Fibroblast of skin of back (primary cell): ENCODE measurements at places on chromosomes 7 and 10.

DNA sequence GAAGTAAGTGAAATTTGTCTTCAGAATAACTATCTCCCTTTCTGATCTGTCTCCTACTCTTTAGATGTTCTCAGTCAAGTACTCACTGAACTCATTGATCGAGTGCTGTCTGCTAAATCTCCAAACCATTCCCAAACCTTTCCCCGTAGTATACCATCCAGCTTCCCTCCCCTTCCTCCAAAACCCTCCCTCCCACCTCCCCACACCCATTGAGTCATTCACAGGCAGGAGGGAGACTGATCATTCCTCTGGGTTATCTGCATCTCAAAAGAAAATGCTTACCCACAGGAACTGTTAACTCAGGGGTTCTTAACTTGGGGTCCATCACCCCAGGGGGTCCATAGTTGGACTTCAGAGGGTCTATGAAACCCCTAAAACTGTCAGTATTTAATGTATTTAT is 37.4 kb downstream of the GOT1 start:
- peak; percentile 32 for DNase-seq

GRCh38 chr7:98034081-98035035 is 44.4 kb upstream of the OCM2 start:
- no peak for DNase-seq

GRCh38 chr7:1555813-1556543 is at the start of gene TMEM184A:
TMEM184A (minus strand) TSS chr7:1556205; CDS start chr7:1555484, 721 bp downstream.
- no peak for DNase-seq

DNA sequence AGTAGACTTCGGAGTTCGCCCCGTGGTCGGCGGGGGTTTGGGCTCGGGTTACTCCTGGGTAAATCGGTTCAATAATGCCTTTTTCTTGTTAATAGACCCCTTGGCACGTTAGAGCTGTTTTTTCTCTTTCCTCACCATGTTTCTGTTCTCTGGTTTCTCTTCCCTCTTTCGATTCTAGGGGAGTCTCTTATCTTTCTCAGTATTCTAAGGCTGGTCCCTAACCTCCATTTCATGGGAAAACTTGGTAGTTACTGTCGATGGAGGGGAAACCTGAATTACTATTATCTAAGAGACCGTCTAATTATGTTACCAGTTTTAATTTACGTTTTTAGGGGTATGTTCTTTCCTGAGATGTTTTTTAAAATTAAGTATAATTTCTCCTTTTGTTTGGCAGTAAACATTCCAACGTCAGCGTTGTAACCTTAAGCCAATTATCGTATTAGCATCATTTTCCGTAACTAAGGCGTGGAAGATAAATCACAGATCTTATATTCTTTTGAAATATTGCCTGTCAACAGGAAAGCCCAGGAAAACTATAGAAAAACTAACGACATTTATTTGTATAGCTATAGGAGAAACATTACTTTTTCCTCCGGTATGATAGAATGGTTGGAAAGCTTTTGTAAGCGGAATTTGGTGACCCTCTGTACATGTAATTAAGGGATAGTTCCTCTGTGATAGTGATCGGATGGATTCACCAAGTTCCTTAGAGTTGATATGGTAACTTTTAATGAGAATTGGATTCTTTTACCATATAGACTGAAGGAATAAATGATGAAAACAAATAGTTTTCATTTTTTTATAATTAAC is 847 bp downstream of the BTAF1 start:
- DNase-seq = no peak

DNA sequence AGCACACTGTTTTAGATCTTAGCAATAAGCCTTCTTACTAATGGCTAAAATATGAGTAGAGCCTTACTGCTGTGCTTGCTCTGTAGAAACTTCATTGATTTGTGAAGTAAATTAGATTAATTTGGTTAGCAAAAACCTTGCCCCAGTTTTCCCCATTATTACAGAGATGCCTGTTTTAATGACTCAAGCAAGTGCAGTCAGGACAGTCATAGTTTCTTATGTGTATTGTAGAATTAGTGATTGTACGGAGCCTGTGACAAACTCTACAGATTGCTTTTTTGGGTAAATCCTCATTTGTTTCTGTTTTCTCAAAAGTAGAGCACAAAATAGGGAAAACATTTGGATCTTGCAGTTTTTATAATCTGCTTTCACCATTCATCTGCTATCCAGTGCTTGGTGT is 7.0 kb downstream of the TAX1BP1 start:
- DNase-seq = no peak

DNA sequence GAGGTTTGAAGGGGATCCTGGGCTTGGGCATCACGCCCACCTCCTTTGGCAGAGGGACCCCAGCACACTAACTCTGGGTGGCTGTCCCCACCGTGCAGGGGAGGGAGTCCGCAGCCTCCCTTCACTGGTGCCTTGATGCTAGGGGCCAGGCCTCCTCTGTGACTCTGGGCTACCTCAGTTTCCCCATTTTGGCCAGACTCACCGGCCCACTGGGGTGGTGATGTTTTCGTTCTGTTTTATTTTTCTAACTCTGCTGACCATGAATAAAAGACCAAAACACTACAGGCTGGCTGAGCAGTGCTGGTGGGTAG is 503 bp upstream of the TRIP6 start:
- DNase-seq = no peak

GRCh38 chr10:75761289-75761688 is 329.9 kb downstream of the LRMDA start:
- DNase-seq = no peak

GRCh38 chr10:130138479-130138866 is 2.3 kb downstream of the GLRX3 start:
- peak; percentile 41 for DNase-seq

DNA sequence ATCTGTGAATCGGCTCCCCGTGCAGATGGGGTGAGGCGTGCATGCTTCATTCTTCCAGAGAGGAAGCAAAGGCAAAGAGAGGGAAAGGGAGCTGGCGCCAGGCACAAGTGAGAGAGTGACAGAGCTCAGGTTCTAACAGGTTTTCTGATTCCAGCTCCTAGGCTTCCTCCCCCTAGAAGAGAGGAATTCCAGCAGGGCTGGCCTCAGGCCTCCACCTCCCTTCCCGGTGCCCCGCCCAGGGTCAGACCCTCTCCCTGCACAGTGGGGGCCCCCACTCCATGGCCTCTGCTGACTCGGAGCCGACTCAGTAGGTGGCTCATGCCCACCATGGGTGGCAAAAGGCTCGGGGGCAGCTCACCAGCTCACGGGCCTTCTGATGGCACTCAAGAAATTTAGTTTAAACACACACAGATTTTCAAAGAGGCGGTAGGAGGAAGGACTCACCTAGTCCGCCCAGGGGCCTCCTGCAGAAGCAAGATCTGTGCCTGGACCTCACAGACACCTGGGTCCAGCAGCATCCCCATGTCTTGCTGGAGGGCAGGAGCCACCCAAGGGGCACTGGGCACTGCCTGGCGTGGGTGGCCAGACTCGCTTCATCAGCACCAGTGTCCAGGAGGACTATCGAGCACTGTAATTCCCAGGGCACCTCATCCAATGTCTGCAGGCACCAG is 183.5 kb downstream of the MAD1L1 start:
- no peak for DNase-seq

DNA sequence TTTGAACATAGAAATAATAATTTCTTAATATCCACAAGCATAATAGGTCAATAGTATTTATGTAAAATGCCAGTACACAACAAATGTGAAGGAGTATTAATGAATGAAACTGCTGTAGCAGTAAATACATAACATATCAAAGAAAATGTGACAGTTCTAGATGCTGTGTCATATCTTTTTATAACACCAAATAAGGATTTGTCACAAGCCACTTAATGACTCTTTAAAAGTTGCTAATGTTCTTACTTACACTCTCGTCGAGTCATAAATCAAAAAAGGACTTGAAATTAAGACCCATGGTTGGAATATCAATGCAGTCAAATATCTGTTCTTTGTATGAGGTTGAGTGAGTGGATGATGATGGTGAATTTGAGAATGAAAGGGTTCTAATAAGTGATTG is 96.6 kb downstream of the CELF2 start:
- no peak for DNase-seq

GRCh38 chr10:1475771-1476454 is 261.4 kb downstream of the ADARB2 start:
- DNase-seq = no peak

- peak; percentile 36 for DNase-seq
Observed at GRCh38 chr7:13628239-13629001, 361.0 kb downstream of the ETV1 start.

GRCh38 chr7:150901160-150902035 is 49.1 kb downstream of the AOC1 start:
- DNase-seq = no peak

DNA sequence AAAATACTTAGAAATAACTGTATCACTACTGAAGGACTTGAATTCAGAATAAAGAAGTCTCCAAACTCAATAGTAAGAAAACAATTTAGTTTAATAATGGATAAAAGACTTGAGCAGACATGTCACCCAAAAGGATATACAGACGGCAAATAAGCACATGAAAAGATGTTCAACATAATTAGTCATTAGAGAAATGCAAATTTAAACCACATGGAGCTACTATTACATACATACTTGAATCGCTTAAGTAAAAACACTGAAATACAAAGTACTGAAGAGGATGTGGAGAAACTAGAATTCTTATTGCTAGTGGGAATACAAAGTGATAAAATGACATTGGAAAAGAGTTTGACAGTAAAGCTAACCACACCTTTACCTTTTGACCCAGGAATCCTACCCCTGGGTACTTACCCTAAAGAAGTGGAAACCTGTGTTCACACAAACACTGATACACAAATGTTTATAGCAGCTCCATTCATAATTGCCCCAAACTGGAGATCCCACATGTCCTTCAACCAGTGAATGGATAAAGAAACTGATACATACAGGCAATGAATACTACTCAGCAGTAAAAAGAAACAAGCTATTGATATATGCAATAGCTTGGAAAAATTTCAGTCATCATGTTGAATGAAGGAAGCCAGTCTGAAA is 54.3 kb upstream of the NFKB2 start:
- no peak for DNase-seq

DNA sequence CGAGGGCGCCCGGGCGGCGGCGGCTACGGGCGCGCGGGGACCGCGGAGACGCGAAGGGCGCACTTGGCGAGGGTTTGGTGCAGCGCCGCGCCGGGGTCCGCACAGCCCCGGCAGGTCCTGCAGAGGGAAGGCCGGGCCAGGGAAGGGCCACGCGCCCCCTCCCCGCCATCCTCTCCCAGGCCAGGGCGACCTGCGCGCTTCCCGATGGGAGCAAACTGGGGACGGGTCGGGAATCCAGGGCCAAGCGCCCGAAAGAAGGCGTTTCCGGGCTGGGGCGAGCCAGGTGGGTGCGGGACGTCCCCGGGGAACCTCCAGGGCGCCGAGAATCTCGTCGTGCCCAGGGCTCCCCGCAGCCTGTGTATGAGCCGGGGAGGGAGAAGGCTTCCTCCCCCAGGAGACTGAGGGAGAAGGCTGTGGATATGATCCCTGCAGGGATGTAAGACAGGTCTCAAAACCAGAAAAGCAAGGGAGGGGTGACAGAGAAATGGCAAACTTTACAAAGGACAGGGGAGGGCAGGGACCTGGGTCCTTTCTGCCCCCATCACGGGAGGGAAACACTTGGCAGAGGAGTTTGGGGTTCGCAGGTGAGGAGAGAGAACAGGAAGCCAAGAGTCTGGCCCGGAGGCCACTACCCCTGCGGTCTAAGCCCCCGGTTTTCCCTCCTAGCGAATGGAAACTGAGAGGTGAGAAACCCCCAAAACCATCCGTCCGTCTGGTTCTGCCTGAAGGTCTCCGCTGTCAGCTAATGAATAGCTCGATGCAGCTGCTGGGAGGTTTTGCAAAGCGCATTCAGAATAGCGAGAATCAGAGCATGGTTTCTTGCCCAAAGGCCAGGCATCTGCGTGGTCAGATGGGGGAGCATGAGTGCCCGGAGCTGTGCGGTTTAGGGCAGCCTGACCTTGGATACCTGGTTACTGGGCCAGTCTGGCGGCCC is 674 bp downstream of the AMZ1 start:
- DNase-seq = no peak

GRCh38 chr7:94222516-94222915 is 172.2 kb upstream of the COL1A2 start:
- DNase-seq = no peak

DNA sequence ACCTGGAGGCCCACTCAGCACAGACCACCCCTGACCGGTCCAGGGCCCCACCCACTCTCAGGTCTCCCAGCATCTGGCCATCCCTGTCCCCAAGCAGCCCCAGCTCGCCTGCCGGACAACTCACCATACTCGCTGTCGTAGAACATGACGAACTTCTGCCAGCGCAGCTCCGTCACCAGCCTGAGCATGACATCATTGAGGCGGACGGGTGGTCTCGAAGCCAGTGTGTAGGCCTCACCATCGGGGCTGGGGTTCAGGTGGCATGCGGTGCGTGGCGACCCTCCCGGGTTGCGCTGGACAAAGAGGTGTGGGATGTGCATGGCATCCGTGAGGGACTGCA is 160.4 kb downstream of the GRID1 start:
- no peak for DNase-seq

GRCh38 chr10:50289196-50289595 is 37.9 kb upstream of the ASAH2 start:
- no peak for DNase-seq

- no peak for DNase-seq
Observed at GRCh38 chr10:66586897-66587679, 338.7 kb upstream of the LRRTM3 start.

GRCh38 chr10:10821926-10822325 is 195.7 kb upstream of the CELF2 start:
- DNase-seq = no peak

- DNase-seq = no peak
Observed at GRCh38 chr10:51217505-51217904, 143.2 kb downstream of the PRKG1 start.

GRCh38 chr10:52701647-52702046 is 70.9 kb downstream of the MBL2 start:
- DNase-seq = no peak

- no peak for DNase-seq
Observed at GRCh38 chr7:90674625-90675024, 78.5 kb downstream of the CDK14 start.

GRCh38 chr7:1004018-1004852 is 21.3 kb downstream of the CYP2W1 start:
- DNase-seq = no peak

DNA sequence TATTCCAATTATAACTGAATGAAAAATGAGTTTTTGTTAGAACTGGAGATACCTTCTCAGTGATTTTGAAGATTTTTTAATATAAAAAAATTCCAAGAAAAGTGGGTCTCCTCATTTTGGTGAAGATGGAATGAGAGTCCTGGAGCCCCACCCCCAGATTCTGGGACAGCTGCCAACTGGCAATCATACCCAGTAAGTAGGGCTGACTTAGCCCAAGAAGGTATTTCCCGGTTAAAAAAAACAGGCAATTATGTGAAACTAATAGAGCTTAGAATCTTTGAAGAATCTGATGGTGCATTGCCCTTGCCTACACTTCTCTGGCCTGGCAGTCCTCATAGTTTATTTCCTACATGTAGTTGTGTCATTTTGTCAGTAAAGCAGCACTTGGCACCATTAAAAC is 52.8 kb upstream of the VWDE start:
- DNase-seq = peak; percentile 12
